HCT116 (cell line): ENCODE measurements at places on chromosomes 4 and X. TPM values are rescaled to one million over a fixed set of nuclear protein-coding genes. Genes with fewer than 3 reads are reported as not detected.

DNA sequence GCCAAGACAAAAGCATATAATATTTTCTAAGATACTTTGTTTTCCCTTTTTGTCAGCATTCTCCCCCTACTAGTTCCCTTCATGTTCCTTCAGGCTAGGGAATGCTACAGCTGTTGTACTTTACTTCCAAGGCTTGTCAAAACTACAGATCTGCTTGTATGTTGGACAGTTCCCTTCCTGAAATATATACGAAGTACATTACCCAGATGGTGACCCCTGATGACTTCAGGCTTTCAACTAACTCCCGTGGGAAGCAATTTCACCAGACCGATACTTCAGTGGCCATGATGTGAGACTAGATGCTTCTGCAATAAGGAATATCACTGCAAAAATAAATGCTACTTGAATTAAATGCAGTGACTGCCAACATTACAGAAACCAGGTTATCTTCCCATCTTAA lies 332.8 kb downstream of the SH2D1A start:
- no peaks in the 10 kb centered on the region for H3K36me3 ChIP-seq
- DNase-seq = no peak
- H3K27me3 ChIP-seq = no peaks in the 10 kb centered on the region
- H3K27ac ChIP-seq = no peak overlapping the region
- no peak overlapping the region for H3K4me3 ChIP-seq

GRCh38 chrX:100976211-100976610 lies 6.7 kb downstream of the ARL13A start:
- H3K27me3 ChIP-seq = no peaks in the 10 kb centered on the region
- DNase-seq = no peak
- H3K4me1 ChIP-seq = peaks cover 13% of the 10 kb centered on the region
- no peak overlapping the region for H3K4me3 ChIP-seq

GRCh38 chr4:17805580-17806155 lies 4.9 kb downstream of the DCAF16 start:
- H3K4me3 ChIP-seq = no peak overlapping the region
- no peak overlapping the region for H3K27ac ChIP-seq
- H3K4me1 ChIP-seq = no peaks in the 10 kb centered on the region
- H3K27me3 ChIP-seq = no peaks in the 10 kb centered on the region

- no peak overlapping the region for H3K27ac ChIP-seq
- H3K4me3 ChIP-seq = no peak overlapping the region
- no peaks in the 10 kb centered on the region for H3K4me1 ChIP-seq
- H3K27me3 ChIP-seq = no peaks in the 10 kb centered on the region
Observed at GRCh38 chr4:152807294-152807829, 27.6 kb downstream of the ARFIP1 start.

DNA sequence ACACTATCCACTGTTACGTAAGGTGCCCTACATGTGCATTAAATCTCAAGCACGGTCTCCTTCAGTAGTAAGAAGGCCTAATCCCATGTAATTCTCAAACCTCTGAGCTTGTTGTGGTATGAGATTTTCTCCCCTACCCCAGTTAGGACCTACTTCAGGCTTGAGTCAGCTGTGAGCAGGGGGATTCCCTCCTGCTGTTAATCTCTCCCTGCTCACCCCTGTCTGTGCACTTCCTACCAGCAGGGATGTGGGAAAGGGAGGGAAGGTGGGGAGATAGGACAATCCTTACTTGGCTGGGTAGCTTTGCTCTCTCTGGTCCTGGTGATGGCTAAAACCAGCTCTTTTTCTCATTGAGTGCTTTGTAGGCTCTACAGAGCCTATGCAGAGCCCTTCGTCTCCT lies 60.8 kb downstream of the PALLD start:
- peak overlapping the region; percentile 86 for H3K27ac ChIP-seq
- no peak for DNase-seq
- peaks cover 88% of the 10 kb centered on the region for H3K4me1 ChIP-seq

DNA sequence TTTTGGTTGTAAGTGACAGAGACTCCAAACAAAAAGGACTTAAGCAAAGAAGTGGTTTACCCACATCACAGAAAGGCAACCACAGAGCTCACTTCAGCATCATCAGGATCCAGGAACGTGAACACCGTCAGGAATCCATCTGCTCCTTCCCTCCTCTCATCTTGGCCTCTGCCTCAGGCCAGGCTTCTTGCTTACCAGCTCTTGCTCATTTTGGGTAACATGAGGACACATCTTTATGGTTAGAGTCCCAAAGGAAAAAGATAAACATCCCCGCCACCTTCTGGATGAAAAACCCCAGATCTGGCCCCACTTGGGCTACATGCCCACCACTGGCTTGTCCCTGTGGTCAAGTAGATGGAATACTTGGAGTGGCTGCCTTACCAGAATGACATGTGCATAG lies 176.8 kb upstream of the RPL34 start:
- no peaks in the 10 kb centered on the region for H3K36me3 ChIP-seq
- no peak overlapping the region for H3K27ac ChIP-seq
- H3K4me1 ChIP-seq = no peaks in the 10 kb centered on the region
- DNase-seq = no peak
- H3K27me3 ChIP-seq = peaks cover 3% of the 10 kb centered on the region; the same call in 1 of the 2 replicates

DNA sequence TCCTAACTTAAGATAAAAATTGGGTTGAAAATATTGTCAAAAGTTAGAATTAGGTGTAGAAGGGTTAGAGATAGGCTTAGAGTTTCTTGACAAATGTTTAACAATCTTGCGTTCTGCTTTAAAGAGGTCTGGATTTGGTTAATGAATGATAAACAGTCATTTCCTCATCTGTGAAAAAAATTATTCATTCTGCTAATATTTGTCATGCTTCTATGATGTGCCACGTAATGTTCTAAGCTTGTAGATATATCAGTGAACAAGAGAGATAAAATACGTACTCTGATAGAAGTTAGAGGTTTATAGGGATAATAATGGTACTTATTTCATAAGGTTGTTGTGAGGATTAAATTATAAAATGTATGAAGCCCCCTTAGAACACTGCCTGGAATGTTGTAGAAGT lies 443.0 kb upstream of the GALNT7 start:
- no peaks in the 10 kb centered on the region for H3K27me3 ChIP-seq
- no peak overlapping the region for H3K27ac ChIP-seq
- no peaks in the 10 kb centered on the region for H3K36me3 ChIP-seq
- DNase-seq = no peak
- no peaks in the 10 kb centered on the region for H3K4me1 ChIP-seq

GRCh38 chrX:24190500-24191156 lies 41.1 kb downstream of the ZFX start:
- H3K36me3 ChIP-seq = no peaks in the 10 kb centered on the region
- no peak overlapping the region for H3K27ac ChIP-seq

Gene ASB5
- not detected for total RNA-seq

Gene ZAR1
- 0.47 TPM for total RNA-seq
